Lung (tissue), 17 donors: ENCODE measurements at places on chromosomes 1 and 21. TPM values are rescaled to one million over a fixed set of nuclear protein-coding genes. Genes with fewer than 3 reads are reported as not detected.

DNA sequence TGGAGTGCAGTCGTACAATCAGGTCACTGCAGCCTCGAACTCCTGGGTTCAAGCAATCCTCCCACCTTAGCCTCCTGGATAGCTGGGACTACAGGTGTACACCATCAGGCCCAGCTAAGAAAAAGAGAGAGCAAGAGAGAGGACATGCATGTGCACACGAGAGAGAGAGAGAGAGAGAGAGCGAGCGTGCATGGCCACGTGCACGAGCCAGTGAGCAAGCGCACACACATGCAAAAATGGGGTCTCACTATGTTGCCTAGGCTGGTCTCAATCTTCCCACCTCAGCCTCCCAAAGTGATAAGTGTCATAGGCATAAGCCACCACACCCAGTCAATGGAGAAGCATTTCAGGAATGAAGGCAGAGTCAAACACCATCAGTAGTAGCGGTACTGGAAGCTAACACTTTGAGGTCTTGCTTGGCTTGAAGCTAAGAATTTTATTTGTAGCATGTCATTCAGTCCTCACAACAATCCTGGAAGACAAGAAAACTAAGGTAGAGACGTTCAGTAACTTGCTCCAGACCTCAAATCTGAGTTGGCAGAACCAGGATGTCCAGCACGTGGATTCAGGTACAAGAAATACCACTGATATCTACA is 14.5 kb downstream of the GNB1 start:
- no peak for DNase-seq

DNA sequence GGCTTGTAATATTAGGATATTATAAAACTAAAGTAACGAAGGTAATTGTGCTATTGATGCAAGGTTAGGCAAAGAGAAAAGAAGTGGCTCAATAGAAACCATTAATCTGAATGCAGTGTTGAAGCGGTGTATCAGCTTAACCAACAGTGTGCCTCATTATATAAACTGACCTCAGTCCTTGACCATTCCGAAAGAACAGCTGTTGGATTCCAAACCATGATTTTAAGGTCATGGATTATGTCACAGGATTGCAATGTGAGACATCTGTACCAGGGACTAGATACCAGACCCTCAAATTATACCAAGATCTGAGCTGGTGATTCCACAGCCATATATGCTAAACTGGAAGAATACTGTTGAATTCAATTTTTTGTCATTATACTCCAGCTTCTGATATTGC is 134.2 kb upstream of the HP1BP3 start:
- DNase-seq = no peak

- no peak for DNase-seq
These were observed 15.7 kb downstream of the TCEA3 start for GRCh38 chr1:23408797-23409290.

- peak; percentile 55 for DNase-seq
These were observed 144.4 kb downstream of the PTBP2 start for GRCh38 chr1:96865731-96866685.

DNA sequence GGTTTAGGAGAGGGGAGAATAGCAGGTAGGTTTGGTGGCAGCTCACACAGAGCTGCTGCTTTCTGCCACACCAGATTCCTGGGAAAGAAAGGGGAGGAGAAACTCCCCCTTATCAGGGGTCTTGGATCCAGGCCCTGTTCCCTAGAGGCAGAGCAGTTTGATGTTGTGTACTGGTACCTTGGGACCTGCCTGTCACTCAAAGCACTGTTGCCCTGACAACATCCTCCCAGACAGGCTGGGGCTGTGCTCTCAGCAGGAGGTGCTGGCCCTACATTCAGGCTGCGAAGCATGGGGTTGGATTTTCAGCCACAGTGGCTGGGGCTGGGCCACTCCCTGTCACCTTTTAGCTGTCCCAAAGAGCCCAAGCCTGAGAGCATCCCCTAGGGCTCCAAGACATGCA is 188.0 kb downstream of the GRIK3 start:
- no peak for DNase-seq

- DNase-seq = no peak
These were observed 69.5 kb upstream of the CLDN14 start for GRCh38 chr21:36549470-36549869.

DNA sequence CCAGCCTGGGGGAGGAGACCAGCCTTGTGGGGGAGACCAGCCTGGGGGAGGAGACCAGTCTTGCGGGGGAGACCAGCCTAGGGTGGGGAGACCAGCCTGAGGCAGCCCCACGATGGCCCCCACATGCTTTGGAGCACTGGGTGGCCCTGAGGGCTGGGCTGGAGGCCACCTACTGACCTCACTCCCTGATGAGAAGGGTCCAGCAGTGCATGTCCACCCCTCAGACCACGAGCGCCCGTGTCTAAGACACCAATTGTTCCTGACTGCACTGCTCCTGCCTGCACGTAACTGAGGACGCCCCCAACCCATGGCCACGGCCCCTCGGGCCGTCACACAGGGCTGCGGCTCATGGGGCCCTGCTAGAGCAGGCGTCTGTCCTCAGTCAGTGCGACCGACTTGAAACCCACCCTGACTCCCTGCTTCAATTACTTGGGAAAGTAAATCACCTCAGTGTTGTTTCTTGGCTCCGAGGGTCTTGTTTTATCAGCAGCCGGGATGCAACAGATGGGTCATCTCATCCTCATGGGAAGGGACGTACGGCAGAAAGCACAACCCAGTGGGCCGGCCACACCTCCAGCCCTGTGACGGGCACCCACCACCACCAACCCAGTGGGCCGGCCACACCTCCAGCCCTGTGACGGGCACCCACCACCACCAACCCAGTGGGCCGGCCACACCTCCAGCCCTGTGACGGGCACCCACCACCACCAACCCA is at the start of gene SPATC1L:
TSS of gene SPATC1L (minus strand) at position 550 of the 715 bp plus-strand sequence. CDS start 1,643 bp downstream, outside the sequence.
- DNase-seq = peak; percentile 96

- DNase-seq = peak; percentile 93
These were observed at the start of gene CERS2 for GRCh38 chr1:150974580-150975478. TSS of gene CERS2 (minus strand) at chr1:150974835. CDS start at chr1:150969090, 5,745 bp downstream.

- DNase-seq = peak; percentile 74
These were observed 210.9 kb downstream of the ZC3H11B start for GRCh38 chr1:219401724-219402625.

- no peak for DNase-seq
These were observed 10.0 kb upstream of the RAB7B start for GRCh38 chr1:206013026-206013795.

GRCh38 chr1:84434081-84434769 is 35.9 kb downstream of the DNASE2B start:
- no peak for DNase-seq

GRCh38 chr1:226532553-226532952 is 16.0 kb upstream of the STUM start:
- DNase-seq = no peak

The TNFRSF4 gene
- total RNA-seq = 3.6 TPM

The CACHD1 gene
- 16.0 TPM for total RNA-seq

The PLA2G2F gene
- total RNA-seq = not detected

The LCE2B gene
- total RNA-seq = not detected

The AMY1C gene
- 22.2 TPM for total RNA-seq

The LYPLAL1 gene
- total RNA-seq = 49.6 TPM

The LRRC71 gene
- total RNA-seq = 17.2 TPM

The TSTD1 gene
- 67.9 TPM for total RNA-seq

The ARV1 gene
- 13.8 TPM for total RNA-seq

The CLCA4 gene
- 0.11 TPM for total RNA-seq
